Activated CD8-positive, alpha-beta memory T cell treated with anti-CD3 and anti-CD28 coated beads for 24 hours (primary cell): ENCODE measurements at places on chromosomes 12 and 14.

DNA sequence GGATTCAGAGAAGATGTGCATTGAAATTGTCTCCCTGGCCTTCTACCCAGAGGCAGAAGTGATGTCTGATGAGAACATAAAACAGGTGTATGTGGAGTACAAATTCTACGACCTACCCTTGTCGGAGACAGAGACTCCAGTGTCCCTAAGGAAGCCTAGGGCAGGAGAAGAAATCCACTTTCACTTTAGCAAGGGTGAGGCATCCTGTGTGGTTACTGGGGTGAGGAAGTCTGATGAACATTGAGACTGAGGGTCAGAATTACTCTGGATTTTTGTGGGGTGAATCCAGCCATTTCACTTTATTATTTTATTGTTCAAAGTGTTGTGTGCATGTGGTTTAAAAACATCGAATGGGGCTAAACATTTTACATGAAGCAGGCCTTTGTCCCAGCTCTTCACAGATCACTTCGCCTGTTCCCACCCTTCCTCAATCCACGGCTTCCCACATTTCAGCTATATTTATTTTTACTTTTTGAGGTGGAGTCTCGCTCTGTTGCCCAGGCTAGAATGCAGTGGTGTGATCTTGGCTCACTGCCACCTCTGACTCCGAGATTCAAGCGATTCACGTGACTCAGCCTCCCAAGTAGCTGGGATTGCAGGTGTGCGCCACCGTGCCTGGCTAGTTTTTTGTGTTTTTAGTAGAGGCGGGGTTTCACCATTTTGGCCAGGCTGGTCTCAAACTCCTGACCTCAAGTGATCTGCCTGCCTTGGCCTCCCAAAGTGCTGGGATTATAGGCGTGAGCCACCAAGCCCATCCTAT is 40.6 kb downstream of the SUPT16H start:
- no peak for DNase-seq

GRCh38 chr14:90408713-90409112 is 11.9 kb downstream of the CALM1 start:
- DNase-seq, result no peak

- peak; percentile 89 for DNase-seq
Observed at GRCh38 chr12:121800694-121801594, 2.9 kb upstream of the SETD1B start.

- DNase-seq, result no peak
Observed at GRCh38 chr12:8960176-8960575, 10.7 kb upstream of the M6PR start.

DNA sequence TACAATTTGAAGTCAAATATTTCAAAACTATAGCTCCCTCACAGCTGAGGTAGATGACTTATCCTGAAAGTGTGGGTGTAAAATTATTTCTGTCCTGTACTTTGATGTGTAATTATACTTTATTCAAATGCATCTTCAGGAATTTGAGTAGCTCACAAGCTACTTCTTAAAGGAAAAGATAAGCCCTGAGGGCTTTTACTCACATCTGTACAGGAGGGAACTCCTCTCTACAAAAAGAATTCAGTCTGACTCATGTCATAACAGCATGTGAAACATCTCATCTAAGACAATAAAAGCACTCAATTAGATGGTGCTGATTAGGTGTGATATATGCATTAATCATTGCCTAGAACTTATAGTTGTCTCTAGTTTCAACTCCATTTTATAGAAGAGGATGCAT is 452.0 kb downstream of the PRKD1 start:
- no peak for DNase-seq

- DNase-seq, result no peak
Observed at GRCh38 chr14:102471921-102472790, 37.4 kb downstream of the ANKRD9 start.

- DNase-seq, result no peak
Observed at GRCh38 chr12:116361414-116362223, 84.1 kb upstream of the MED13L start.

DNA sequence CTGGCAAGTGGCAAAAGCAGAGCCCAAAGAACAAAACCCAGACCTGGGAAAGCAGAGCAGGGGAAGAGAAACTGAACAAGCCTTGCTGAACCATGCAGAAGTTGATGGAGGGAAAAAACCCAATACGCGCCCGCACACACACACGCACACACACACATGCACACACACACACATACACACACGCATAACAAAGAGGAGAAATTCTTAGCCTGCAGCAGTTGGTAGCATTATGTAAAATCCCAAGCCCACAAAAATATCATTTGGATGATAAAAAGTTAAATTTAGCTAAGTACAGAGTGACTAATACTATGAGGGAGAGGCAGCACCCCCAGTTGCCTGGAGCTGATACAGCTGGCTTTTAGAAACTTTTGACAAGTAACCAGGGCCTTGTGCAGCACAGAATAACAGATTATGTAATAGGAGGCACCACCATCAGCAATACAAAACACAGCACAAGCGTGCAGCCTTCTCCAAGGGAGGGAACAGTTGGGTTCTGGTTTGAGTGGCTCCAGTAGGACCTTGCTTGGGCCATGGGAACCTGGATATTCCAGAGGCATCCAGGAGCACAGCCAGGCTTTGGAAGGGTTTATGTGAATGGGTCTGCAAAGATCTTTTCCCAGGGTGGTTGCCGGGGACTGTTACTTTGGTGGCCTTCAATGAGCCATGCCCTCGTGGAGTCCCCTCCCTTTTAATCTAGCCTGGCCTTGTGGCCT is 35.3 kb downstream of the PITPNM2 start:
- no peak for DNase-seq

DNA sequence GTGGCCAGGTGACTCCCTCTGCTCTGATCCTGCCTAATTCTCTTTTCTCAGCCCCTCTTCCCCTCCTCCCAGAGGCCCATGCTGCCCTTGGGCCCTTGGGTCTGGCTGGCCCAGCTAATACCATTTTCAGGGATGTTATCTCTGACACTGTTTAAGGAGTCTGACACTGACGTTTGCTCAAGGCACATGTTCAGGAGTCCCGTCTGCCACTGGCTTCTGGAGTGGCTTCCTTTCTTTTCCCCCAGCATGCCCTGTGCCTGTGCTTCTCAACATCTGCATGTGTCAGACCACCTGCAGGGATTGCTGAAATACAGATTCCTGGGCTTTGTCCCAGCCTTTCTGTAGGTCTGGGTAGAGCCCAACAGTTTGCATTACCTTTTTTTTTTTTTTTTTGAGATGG is 128.9 kb downstream of the BCL11B start:
- no peak for DNase-seq

DNA sequence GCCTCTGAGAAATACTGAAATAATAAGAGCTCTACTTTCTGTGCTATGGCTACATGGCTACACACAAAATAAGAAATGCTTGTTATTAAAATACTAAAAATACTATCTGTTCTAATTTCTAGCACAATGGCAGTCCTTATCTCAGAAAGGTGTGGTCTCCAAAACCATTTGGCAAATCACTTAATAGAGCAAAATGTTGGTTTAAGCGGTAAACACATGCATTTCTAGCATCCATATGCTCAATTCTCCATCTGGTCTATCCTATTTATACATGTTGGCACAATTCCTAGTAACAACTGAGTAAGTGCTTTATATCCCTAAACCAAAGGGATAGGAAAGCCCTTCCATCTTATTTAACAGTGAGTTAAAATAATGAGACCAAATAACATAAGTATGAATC is 107.0 kb downstream of the PAPLN start:
- DNase-seq, result no peak

DNA sequence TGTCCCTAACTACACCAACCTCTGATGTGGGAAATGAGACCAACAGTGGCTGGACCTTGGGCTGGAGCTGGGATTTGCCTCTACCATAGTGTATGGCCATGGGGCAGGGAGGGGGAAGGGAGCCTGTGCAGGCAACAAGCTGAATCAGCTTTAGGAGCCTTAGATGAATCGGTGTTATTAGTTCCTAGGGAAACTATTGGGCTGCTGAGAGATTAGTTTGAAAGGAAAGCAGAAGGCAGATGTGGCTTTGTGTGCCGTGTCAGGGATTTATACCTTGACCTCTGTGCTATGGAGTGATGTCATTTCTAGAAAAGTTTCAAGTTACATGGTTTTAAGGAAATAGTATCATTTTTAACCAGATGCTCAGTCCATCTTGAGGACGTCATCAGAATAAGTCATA is 19.5 kb upstream of the GAS2L3 start:
- DNase-seq, result no peak

DNA sequence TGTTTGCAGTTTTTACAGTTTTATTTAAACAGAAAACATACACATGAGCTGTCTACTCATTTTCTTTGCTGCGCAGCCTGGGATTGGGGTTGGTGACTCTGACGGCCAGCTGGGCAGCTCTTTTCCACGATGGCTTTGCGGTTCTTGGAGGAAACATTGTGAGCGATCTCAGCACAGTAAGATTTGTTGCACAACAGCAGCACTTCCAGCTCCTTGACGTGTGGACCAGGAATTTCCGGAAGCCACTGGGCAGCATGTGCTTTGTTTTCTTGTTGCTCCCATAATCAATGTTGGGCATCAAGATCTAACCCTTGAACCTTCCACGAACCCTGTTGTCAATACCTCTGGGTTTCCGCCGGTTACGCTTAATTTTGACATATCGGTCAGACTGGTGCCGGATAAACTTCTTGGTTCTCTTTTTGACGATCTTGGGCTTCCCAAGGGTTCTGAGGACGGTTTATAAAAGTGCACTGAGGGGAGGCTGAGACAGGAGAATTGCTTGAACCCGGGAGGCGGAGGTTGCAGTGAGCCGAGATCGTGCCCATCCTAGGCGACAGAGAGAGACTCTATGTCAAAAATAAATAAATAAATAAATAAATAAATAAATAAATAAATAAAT is 21.8 kb downstream of the FKBP11 start:
- DNase-seq, result no peak

DNA sequence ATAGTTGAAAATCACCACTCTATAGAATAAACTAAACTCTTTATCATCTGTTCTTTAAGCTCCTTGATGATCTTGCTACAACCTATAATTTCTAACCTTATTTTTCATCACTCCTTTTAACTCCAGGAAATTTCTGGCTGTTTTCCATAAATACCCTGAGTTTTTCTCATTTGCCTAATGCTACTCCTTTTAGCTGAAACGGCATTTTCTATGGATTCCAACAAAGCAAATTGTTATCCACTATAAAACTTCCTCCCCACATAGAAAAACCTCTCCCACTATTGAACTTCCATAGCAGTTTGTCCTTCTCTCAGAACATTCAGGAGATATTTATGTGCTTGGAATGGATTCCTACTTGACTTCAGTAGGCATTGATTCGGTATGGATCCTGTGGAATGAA is 122.8 kb downstream of the SLC41A2 start:
- DNase-seq, result no peak

DNA sequence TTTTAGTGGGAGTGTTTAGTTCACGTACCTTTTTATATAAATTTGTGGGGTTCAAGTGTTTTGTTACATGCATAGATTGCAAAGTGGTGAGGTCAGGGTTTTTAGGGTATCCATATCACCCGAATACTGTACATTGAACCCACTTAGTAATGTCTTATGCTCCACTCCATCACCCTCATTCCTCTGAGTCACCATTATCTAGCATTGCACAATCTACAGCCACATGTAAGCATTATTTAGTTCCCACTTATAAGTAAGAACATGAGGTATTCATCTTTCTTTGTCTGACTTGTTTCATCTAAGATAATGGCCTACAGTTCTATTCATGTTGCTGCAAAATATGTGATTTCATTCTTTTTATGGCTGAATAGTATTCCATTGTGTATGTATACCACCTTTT is 583.7 kb upstream of the LRFN5 start:
- DNase-seq, result no peak

DNA sequence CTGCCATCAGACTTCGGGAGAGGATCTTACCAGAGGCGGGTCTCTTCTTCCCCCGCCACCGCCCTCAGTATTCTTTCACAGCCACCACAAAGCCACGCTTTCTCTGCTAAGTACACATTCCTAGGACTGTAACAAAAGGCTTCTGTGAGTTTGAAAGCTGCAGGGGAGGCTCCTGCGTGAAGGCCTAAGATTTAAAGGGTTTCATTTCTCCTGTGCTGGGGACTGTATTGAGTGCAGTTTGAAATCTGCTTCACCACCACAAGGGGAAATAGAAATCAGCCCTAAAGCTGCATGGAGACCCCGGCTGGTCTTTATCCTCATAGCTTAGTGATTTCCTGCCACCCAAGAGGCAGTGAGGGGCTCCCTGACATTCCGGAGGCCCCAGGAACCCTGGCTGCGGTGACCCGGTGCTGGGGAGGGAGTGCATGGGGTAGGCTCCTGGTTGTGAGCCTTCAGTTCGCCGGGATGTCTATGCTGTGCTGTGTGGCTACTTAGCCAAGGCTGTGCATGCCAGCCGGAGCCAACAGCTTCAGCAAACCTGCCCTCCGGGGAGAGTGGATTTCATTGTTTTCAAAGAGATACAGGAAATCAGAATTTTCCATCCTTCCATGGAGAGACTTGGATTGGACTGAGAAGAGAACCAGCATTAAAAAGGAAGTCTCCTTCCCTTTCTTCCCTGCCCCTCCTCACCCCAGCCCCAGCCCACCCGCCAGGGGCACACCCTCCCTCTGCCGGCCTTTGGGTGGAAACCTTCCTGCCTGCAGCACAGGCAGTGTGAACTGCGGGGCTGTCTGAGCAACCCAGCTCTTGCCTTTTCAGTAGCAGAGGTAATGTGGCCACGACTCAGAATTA is 163.3 kb downstream of the ETV6 start:
- DNase-seq, result no peak

- DNase-seq, result no peak
Observed at GRCh38 chr14:62667421-62667914, 377.8 kb downstream of the KCNH5 start.

GRCh38 chr12:4984344-4984743 is 59.3 kb upstream of the KCNA5 start:
- no peak for DNase-seq

GRCh38 chr14:95536036-95536593 is 1.3 kb downstream of the GLRX5 start:
- no peak for DNase-seq

- no peak for DNase-seq
Observed at GRCh38 chr12:48292040-48292439, 58.7 kb downstream of the ZNF641 start.

- DNase-seq, result no peak
Observed at GRCh38 chr12:129750421-129750820, 153.4 kb downstream of the TMEM132D start.

DNA sequence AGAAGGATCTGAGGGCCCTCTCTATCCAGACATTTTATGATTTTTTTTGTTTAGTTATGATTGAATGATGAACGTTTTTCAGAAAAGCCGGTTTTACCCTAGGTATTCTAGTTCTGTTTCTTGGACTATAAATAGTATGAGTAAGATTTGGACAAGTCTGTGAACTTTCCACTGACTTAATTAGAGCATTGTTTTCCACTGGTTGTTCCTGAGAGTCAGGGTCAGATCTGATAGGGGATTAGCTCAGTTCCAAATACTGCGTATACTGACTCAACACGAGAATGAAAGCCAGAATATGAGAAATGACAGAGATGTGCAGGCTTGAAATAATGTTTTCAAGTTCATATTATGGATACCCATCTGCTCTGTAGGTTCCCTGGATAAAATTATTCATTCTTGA is 361.6 kb downstream of the AEBP2 start:
- DNase-seq, result no peak

DNA sequence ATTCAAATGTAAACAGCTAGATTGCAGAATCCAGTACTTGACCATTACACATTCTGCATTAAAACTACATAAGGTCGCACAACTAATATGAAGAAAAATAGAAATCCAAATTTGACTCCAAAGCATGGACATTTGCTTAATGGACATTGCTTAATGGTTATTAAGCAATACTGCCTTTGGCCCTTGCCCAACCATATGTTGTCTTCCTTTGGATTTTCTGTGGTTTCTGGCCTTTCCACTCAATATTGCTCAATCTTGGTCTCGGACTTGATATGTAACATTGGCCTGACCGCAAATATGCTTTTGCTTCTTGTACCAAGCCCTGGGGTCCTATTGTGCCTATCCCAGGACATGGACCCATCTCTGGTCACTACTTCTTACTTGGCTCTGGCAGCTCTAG is 67.2 kb downstream of the PTPRR start:
- DNase-seq, result no peak
